ENCODE measurements at places on chromosomes 1 and 21.

DNA sequence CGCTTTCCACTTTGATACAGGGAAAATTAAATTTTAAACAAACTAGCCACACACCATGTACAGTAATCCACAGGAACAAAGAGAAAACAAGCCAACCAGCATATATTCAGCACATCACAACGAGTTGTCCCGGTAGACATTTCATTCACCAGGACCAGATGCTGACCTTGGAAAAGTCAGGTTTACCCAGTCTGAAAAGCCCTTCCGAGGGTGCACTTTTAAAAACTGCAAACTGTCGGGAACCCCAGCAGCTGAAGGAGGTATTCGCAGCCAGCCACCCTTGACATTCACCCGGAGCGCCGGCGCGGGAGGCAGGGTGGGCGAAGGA is 1.2 kb downstream of the MCOLN3 start:
- no peak for DNase-seq

- DNase-seq, result no peak
Measured at GRCh38 chr1:201769966-201770365, 59.0 kb upstream of the IPO9 start.

DNA sequence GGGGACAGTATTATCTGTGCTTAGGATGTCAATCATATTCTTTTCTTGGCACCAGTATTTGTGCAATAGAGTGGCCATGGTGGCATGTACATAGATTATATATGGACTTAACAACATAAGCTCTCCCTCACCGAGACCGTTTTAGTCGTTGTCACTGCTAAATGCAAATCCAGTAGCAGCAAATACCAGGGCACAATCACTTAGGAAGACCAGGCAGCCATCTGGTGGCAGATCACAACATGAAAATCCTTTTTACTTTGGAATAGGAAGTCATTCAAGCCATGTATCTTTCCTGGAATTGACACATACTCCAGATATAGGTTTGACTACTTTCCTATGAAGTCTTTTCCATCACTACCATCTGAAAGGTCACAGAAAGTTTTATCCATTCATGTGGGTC is 53.2 kb upstream of the C1orf87 start:
- no peak for DNase-seq

GRCh38 chr1:77834771-77835334 is 53.6 kb upstream of the NEXN start:
- DNase-seq, result no peak

GRCh38 chr1:210132582-210132981 is 100.0 kb upstream of the SERTAD4 start:
- DNase-seq, result peak; percentile 7

All from kidney epithelial cell (primary cell).